Midbrain (tissue), 1 donor: ENCODE measurements at places on chromosomes 1 and 21.

DNA sequence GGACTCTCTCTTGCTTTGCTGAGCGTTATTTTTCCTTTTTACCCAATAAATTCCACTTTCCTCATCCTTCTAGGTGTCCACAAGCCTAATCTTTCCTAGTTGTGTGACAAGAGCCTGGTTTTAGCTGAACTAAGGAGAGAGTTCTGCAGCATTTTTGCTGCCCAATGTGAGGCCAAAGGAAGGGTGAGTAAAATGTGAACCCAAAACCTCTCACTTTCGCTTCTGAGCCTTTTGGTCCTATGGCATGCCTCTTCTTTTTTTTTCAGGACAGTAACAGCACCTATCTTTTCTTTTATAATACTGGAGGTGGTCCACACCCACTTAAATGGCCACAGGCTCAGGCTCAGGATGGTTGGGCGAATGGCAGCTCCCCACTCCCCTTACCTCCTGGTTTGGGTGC is 111.1 kb downstream of the COP1 start:
- no peak for DNase-seq

GRCh38 chr1:37243368-37244082 is 209.2 kb upstream of the GRIK3 start:
- DNase-seq = no peak

DNA sequence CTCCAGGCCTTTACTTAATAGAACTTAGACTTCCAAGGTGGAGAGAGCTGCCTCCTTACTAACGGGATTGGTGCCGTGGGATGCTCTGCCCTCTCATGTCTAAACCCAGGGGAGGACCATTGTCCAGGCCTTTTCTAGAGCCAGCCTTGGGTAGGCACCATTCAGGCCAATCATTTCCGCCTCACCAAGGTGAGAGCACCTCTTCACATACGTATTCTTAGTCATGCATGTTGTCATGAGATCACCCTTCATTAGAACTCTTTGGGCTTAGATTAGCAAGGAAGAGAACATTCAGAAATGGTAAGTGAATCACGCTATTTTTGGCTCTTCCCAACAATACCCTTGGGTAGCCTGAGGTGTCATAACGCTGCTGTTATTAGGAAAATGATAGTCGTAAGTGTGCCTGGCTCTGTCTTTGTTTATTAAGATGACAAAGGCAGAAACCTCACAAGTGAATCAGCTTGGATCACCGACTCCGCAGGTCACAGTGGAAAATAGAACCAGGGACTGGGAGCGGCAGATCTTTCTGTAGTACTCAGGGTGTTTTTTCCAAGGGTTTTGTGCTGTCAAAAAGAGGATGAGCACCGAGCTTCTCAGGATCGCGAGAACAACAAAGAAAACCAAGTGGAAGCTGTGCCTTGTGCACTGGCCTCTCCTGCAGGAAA is 55.0 kb downstream of the HUNK start:
- no peak for DNase-seq

DNA sequence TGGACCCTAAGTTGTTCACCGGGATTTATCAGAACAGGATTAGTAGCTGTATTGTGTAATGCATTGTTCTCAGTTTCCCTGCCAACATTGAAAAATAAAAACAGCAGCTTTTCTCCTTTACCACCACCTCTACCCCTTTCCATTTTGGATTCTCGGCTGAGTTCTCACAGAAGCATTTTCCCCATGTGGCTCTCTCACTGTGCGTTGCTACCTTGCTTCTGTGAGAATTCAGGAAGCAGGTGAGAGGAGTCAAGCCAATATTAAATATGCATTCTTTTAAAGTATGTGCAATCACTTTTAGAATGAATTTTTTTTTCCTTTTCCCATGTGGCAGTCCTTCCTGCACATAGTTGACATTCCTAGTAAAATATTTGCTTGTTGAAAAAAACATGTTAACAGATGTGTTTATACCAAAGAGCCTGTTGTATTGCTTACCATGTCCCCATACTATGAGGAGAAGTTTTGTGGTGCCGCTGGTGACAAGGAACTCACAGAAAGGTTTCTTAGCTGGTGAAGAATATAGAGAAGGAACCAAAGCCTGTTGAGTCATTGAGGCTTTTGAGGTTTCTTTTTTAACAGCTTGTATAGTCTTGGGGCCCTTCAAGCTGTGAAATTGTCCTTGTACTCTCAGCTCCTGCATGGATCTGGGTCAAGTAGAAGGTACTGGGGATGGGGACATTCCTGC is 3.9 kb upstream of the OLFML3 start:
- DNase-seq = no peak

DNA sequence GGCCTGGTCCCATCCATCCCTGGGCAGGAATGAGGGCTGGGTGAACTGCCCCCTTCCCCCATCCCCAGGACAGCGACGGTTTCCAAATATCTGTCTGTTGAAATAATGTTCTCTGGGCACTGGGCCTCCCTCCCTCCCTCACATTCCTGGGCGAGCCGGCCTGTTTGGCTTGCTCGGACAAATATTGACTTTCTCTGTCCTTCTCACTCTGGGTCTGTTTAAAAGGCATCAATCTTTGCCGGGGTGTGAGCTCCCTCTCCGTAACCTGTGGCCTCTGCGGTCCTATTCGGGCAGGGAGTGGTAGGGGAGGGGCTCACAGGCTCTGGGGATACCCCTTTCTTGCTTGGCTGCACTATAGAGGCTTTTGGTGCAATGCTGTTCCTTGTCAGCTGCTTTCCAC is 40.2 kb downstream of the FOXD2 start:
- no peak for DNase-seq

- no peak for DNase-seq
Measured at GRCh38 chr1:180158149-180159147, 3.8 kb downstream of the QSOX1 start.

DNA sequence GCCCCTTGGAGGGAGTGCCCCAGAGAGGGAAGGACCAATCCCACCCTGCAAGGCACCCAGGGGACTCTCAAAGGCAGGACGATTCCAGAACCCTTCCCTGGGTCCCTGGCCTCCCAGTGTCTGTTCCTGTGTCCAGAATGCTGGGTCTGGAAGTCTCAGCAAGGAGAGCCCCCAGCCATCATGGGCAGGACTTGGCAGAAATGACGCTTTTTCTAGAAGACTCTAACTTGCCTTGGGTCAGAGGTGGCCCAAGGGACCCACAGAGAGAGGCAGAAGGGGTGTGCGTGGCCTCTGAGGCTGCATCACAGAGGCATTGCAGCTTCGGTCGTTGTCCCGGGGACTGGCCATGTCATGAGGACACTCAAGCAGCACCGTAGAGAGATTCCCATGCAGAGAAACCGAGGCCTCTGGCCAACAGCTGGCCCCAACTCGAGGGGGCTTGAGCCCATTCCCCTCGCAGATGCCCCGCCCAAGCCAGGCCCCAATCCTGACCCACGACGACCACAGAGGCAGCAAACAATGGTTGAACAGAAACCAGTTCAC is 57.8 kb downstream of the WNT9A start:
- DNase-seq = no peak

GRCh38 chr1:63662841-63663240 is 69.6 kb downstream of the PGM1 start:
- no peak for DNase-seq

- no peak for DNase-seq
Measured at GRCh38 chr1:70083519-70083918, 121.9 kb downstream of the LRRC40 start.

GRCh38 chr1:167904652-167905130 is 9.2 kb downstream of the ADCY10 start:
- DNase-seq = no peak
